Stimulated activated CD8-positive, alpha-beta memory T cell treated with anti-CD3 and anti-CD28 coated beads, Interleukin-15, amount 100 ng/mL, for 1 hour (primary cell): ENCODE measurements at places on chromosomes 5 and 9.

GRCh38 chr9:79501546-79501945 is 70.2 kb upstream of the TLE4 start:
- no peak for DNase-seq

GRCh38 chr9:4862506-4863250 is 69.9 kb downstream of the RCL1 start:
- DNase-seq: no peak

- no peak for DNase-seq
Observed at GRCh38 chr9:83630938-83631457, 8.1 kb downstream of the IDNK start.

- no peak for DNase-seq
Observed at GRCh38 chr5:1755321-1755949, 44.2 kb downstream of the MRPL36 start.

DNA sequence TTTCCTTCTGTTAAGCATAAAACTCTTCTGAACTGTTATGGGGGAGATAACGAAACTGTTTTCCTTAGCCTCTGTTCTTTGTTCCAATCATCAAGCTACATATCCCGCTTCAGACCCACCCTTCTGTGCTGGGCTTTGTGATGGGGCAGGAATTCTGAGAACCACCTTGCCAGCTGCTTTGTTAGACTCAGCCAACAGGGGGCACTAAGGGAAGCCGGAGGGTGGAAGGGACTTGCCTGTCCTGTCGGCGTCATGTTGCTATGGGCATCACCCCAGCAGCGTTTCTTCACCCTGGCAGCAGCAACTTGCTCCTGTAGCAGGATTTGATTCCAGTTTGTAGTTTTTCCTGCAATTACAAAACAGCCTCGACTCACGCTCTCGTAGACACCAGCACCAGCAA is 169.1 kb downstream of the CAAP1 start:
- DNase-seq: no peak

- DNase-seq: no peak
Observed at GRCh38 chr9:109639674-109640579, 140.1 kb upstream of the PALM2AKAP2 start.

- no peak for DNase-seq
Observed at GRCh38 chr5:158820891-158821290, 278.8 kb downstream of the EBF1 start.

DNA sequence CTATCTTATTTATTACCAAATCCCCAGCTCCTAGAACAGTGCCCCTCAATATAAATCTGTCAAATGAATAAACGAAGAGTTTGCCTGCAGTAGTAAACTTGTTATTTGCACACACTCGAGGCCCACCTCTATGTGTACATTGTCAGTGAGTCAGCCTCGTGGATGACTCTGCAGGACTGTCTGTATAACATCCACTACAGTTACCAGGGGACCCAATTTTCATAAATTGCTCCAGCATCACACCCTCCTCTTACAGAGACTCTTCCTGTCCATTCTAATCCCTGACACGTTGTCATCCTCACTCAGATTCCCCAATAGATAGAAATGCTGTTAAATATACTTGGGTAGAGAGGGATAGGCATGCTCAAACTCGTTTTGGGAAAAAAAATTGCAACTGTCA is 478.5 kb downstream of the RAB3C start:
- DNase-seq: no peak

DNA sequence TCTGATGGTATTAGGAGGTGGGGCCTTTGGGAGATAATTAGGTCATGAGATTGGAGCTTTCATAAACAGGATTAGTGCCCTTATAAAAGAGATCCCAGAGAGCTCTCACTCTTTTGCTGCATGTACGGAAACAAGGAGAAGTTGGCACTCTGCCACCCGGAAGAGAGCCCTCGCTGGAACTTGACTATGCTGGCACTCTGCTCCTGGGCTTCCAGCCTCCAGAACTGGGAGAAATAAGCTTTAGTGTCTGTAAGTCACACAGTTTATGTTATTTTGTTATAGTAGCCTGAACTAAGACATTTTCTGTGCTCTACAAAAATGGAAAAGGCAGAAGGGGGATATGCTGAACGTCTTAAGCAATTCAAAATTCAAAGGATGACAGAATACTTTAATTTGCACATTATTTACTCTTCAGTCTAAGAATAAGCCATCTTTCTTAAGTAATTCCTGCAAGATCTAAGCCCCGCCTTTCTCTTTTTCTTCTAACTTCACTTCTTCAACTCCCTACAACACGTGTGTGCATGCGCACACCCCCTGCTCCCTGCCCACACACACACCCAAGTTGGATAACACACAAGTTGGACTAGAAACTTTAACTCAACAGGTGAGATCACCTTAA is 17.3 kb downstream of the NFIB start:
- no peak for DNase-seq

GRCh38 chr5:122996091-122996490 is 40.4 kb downstream of the PPIC start:
- no peak for DNase-seq

GRCh38 chr5:111387361-111387760 is 125.0 kb downstream of the STARD4 start:
- no peak for DNase-seq

DNA sequence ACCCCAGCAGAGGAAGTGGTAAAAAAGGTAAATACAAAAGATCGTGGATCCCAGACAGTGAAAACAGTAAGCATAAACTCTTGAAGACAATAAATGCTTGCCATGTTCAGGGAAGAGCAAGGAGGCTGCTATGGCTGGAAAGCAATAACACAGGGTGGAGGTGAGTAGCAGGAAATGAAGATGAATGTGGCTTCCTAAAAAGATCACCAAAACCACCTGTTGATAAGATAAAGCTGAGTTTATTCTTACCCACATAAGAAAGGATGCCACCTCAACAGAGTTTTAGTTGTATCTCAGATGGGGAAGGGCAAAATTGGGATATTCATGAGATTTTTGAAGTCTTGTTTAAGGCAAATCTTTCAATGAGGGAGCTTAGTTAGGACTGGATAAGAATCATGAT is 273.3 kb downstream of the MSX2 start:
- no peak for DNase-seq

- DNase-seq: no peak
Observed at GRCh38 chr5:80781356-80781755, 126.6 kb upstream of the DHFR start.

GRCh38 chr5:5551499-5551898 is 129.0 kb downstream of the ICE1 start:
- no peak for DNase-seq

DNA sequence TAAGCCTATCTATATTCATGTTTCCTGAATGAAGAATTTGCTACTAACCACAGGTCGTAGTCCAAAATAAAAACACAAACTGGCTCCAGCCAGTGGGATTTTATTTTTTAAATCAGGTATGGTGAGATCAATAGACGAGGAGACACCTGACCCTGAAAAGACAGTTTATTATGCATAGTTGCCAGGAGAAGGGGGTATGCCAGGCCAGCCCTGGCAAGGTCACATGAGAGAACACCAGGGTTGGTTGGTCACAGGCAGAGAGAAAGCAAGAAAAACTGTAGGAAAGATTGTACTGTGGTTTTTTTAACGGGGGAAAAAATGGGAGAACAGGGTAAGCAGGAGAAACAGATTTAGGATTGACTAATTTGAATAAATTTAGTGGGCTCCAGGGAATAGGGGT is 125.3 kb downstream of the CDH18 start:
- no peak for DNase-seq

DNA sequence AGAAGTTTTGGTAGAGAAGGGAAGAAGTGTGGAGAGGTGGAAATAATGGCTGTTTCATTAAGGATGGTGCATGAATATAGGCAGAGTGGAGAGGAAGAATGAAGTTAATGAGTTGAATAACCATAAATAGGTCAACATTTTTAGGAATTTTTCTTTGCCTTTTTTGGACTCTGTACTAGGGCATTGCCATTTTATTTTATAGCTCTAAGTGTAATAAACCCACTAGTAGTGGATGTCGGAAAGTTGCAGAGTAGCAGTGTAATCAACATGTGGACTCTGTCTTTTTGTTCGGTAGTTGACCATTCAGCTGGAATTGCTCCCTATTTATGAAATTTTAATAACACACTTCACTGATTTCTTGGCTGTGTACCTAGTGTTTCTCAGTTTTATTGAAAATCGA is 199.1 kb downstream of the WDR70 start:
- no peak for DNase-seq

DNA sequence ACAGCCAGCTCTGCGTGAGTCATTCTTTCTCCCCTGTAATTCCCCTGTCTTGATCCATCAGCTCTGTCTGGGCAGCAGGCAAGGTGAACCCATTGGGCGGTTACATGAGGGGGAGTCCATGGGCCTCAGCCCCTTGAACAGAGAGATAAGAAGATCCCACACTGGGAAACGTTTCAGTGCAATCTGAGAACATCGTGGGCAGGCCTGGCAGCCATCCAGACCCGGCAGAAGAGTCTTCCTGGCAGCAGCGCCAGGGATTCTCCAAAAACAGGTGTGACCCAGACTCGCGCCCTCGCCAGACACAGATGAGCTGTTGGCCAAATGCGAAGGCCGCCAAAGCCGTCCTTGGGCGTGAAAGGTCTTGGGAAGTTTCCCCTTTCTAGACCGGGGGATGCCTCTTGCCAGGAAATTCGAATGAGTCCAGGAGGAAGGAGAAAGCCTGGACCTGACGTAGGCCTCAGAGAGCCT is 6.4 kb upstream of the SLC12A7 start:
- DNase-seq: no peak

GRCh38 chr9:18296702-18297055 is 177.3 kb upstream of the ADAMTSL1 start:
- no peak for DNase-seq

- no peak for DNase-seq
Observed at GRCh38 chr9:37752642-37753488, 740 bp upstream of the TRMT10B start.

DNA sequence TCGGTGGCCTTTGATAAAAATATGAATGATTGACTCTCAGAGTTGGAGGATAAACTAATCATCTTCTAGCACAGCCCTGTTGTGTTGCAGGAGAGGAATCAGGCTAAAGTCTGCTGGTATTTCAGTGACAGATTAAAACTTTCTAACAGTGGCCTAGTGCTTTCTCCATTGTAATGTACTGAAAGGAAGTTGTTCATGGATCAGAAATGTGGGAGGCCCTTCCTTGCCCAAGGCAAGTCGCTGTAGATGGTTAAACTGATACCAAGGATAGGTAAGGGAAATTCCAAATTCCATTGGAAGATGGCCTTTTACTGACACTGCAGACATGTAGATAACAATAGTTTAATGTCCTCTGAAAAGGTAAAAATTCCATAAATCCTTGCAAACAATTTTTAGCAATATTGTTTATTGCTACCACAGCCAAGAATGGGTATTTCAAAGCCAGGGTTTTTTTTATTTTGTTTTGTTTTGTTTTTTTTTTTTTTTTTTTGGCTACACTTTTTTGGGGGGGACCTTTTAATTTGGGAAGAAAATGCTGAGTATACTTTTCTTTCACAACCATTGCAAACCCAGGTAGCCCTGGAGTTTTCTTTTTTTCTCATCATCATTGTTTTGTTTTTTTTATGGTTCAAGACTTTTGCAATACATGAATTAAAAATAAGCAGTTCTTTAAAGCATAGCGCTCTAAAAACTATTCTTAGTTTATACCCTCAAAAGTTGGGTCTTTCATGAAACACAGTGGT is 35.5 kb downstream of the WDR36 start:
- no peak for DNase-seq

GRCh38 chr9:109012009-109012875 is 1.1 kb downstream of the CTNNAL1 start:
- DNase-seq: peak; percentile 7

DNA sequence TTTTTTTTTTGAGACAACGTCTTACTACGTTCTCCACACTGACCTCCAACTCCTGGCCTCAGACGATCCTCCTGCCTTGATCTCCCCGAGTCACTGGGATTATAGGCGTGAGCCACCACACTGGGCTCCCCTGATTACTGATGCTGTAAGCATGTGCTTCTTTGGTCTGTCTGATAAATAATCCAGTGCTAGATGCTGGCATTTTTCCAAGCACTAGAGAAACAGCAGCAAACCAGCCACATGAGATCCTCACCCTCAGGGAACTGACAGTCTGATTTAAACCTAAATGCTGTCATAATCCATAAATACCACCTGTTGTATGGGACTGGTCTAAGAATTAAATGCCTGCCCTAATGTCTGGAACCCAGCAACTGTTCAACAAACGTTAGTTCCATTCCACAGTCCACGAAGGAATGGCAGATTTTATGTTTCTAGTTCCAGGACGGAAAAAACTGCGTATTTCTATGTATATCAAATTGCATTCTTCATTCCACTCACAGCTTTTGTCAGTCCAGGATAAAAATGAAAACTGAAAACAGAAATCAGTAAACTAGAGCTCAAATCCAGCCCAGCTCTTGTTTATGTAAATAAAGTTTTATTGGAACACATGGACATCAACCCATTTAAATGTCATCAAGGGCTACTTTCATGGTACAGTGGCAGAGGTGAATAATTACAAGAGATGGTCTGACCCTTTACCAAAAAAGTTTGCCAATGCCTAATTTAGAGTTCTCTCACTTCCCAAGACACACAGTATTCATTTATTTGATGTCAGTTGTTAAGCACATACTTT is 20.1 kb downstream of the SLC35D2 start:
- no peak for DNase-seq

GRCh38 chr9:5832071-5832537 is 813 bp downstream of the ERMP1 start:
- DNase-seq: no peak

DNA sequence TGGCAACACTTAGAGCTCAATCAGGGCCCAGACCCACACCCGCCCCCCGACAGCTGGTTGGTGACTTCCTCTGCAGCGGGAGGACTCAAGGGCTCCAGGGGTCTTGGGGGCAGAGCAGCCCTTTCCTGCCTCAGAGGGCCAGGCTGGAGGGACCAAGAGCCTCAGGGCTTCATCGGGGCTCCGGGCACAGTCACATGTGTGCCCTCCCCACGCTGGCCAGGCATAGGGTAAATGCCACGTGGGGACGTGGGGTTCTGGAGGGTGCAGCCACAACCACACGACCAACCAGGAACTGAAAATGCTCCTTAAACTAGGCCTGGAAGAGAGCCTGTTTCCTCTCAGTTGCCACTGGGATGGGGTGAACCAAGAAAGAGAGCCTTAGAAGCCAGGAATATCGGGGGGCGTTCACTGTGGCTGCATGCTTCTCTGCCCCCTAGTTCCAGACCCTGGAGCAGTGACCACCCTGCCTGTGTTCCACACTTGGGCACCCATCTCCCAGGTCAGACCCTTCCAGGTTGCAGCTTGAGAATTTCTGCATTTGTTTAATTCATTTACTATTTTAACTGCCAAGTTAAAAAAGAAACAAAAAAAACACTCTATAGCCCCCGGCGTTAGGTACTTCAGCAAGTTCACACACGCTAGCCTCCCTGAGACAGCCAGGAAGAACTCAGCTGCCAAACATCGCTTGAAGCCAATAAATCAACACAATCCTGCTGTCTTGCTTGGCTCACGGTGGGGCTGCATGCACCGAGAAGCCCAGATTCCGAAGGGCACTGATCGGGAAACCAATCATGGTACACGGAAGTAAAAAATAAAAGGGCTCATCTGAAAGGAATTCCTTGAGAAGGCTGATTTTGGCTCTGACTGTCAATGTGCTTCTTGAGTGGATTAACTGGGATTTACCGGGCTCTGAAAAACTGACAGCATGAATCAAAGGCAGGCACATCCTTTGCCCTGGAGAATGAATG is 56.1 kb upstream of the PHYKPL start:
- DNase-seq: no peak
